ENCODE measurements at places on chromosomes 6 and 20.

DNA sequence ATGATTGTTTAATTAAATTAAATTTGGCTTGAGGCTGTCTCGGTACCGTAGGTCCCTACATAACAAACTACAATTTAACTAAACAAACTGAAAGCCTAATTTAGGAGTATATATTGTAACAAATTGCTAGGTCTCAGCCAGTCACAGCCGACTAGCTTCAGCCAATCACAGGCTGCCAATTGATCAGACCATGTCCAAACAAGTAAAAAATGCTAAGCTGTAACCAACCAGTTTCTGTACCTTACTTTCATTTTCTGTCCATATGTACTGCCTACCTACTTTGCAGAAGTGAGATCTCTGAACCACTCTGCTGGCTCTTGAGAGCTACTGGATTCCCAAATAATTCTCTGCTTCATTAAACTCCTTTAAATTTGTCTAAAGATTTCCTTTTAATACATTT is 648.0 kb upstream of the GJE1 start:
- peak overlapping the region; percentile 71 for H3K27ac ChIP-seq
- H3K36me3 ChIP-seq, result no peaks in the 10 kb centered on the region
- no peaks in the 10 kb centered on the region for H3K27me3 ChIP-seq
- H3K4me1 ChIP-seq, result peaks cover 24% of the 10 kb centered on the region
- DNase-seq, result no peak
- no peak overlapping the region for H3K4me3 ChIP-seq

DNA sequence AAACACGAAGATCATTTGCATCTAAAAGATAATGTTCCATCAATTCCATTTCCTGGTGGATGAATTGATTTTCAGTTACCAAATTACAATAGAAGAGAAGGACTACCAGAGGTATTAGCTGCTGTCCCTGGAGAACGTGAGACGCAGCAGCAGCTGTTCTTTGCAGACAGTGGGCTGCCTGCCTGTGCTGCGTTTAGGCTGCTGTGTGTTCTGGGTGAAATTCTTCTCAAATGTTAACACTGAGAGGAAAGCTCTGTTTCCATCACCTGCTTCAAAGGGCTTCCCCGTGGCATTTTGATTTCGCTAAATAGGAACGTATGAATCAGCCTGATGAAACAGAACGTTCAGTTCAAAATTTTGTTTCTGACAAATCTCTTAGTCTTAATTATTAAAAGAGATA is 362.2 kb downstream of the C6orf118 start:
- H3K27ac ChIP-seq, result no peak overlapping the region
- DNase-seq, result no peak
- H3K36me3 ChIP-seq, result no peaks in the 10 kb centered on the region
- H3K27me3 ChIP-seq, result no peaks in the 10 kb centered on the region
- no peaks in the 10 kb centered on the region for H3K4me1 ChIP-seq

- H3K4me3 ChIP-seq, result peak within 1 kb of the TSS; percentile 67
- no peak within 1 kb of the TSS for H3K27ac ChIP-seq
- no peaks in the 10 kb centered on the region for H3K36me3 ChIP-seq
- DNase-seq, result no peak
These were observed at the start of gene HS3ST5 for GRCh38 chr6:114342826-114343781. Gene HS3ST5, minus strand, starts transcription at chr6:114343023. Its CDS starts 280,178 bp downstream, at chr6:114062845.

DNA sequence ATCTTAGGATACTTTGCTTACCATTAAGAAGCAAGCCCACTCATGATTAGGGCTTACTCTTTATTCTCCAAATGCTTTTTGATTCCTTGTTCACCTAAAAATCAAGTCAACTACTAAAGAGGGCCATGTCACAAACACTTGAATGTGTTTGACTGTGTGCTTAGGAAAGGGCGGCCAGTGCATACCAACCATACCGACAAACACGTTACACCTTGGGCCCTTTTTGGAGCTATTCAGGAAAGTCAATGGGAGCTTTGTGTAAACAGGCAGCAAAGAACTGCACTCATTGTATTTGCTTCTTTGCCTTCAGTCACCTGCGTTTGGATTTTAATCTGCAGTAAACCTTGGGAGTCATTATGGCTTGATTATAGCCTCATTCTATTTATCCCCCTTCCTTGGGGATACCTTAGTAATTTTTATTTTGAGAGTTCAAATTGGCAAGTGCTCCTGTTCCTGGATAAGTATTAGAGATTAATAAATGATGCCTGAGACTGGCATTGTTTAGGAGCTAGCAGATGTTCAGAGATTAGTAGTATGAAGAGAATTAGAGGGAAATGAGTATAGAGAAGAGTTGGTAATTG is 102.6 kb upstream of the HDGFL1 start:
- no peaks in the 10 kb centered on the region for H3K27me3 ChIP-seq
- no peak overlapping the region for H3K4me3 ChIP-seq
- H3K4me1 ChIP-seq, result peaks cover 38% of the 10 kb centered on the region
- H3K36me3 ChIP-seq, result no peaks in the 10 kb centered on the region

DNA sequence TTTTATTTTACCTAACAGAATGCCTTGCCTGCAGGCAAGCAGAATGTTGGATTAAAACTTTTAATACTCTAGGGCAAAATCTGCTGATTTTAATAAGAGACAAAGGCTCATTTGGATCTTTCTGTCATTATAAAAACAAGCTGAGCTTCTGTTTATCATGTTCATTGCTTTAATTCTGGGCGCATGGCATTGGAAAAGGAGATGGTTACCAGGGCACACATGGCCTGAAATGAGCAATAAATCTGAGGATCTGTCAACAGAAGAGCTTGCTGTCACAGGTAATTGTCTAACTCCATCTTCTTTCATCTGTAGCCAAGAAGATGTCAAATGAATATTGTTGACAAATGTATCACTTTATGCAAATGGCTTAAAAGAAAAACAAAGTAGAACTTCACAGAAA is 439.6 kb downstream of the DOK5 start:
- H3K4me1 ChIP-seq, result no peaks in the 10 kb centered on the region
- no peak overlapping the region for H3K27ac ChIP-seq
- no peaks in the 10 kb centered on the region for H3K27me3 ChIP-seq
- DNase-seq, result no peak
- H3K36me3 ChIP-seq, result no peaks in the 10 kb centered on the region

DNA sequence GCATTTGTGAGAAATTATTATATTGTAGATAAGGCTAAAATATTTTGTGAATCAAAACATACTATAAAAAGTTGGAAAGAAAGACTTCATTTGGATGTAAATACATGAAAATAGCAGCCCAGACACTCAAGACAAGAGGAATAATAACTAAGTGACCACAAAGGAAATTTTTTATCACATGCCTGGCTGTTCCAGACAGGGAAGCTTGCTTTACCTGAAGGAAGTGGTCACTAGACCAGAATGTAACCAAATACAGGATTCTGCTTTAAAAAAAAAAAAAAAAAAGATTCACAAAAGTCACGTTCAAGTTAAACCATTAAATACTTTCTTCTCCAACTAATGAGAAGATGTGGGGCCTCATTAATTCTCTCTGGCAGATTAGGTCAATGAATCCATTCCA is 9.3 kb upstream of the HLA-DQB2 start:
- no peak overlapping the region for H3K27ac ChIP-seq
- H3K4me1 ChIP-seq, result no peaks in the 10 kb centered on the region
- no peak overlapping the region for H3K4me3 ChIP-seq
- peaks cover 53% of the 10 kb centered on the region for H3K27me3 ChIP-seq
- no peaks in the 10 kb centered on the region for H3K36me3 ChIP-seq
- no peak for DNase-seq

GRCh38 chr6:447381-448165 is 56.0 kb downstream of the IRF4 start:
- no peak overlapping the region for H3K27ac ChIP-seq
- DNase-seq, result no peak
- no peaks in the 10 kb centered on the region for H3K36me3 ChIP-seq
- H3K4me1 ChIP-seq, result no peaks in the 10 kb centered on the region
- H3K4me3 ChIP-seq, result no peak overlapping the region

GRCh38 chr20:1440024-1440423 is 26.6 kb downstream of the NSFL1C start:
- DNase-seq, result no peak
- peaks cover 43% of the 10 kb centered on the region for H3K36me3 ChIP-seq
- no peak overlapping the region for H3K4me3 ChIP-seq
- H3K27ac ChIP-seq, result no peak overlapping the region
- peaks cover 14% of the 10 kb centered on the region for H3K4me1 ChIP-seq
- no peaks in the 10 kb centered on the region for H3K27me3 ChIP-seq

GRCh38 chr6:133741375-133741861 is 147.5 kb upstream of the TCF21 start:
- H3K36me3 ChIP-seq, result no peaks in the 10 kb centered on the region
- H3K27ac ChIP-seq, result peak overlapping the region; percentile 42
- no peaks in the 10 kb centered on the region for H3K4me1 ChIP-seq
- DNase-seq, result no peak
- no peak overlapping the region for H3K4me3 ChIP-seq

- peaks cover 13% of the 10 kb centered on the region for H3K4me1 ChIP-seq
- DNase-seq, result no peak
- no peak overlapping the region for H3K27ac ChIP-seq
- no peaks in the 10 kb centered on the region for H3K36me3 ChIP-seq
These were observed 16.7 kb downstream of the WFDC3 start for GRCh38 chr20:45774945-45775344.

- peak overlapping the region; percentile 67 for H3K27ac ChIP-seq
- H3K36me3 ChIP-seq, result no peaks in the 10 kb centered on the region
- H3K4me3 ChIP-seq, result peak overlapping the region; percentile 84
- no peaks in the 10 kb centered on the region for H3K27me3 ChIP-seq
- H3K4me1 ChIP-seq, result peaks cover 49% of the 10 kb centered on the region
These were observed 2.2 kb downstream of the HSPA1B start for GRCh38 chr6:31829633-31830283.

DNA sequence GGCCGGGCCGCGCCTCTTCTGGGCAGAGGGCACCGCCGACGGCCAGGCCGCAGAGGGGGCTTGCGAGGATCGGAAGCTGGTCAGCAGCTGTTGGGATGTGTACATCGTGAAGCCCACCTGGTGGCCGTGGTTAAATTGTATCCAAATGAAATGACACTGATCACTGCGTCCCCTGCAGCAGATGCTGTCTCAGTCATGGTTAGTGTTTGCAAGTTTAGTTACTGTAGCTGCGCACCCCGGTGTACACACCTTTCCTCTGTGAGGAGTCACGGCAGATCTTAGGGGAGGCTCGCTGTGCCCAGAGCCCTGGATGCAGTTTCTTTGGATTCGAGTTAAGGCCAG is 653 bp downstream of the NAA20 start:
- no peaks in the 10 kb centered on the region for H3K27me3 ChIP-seq
- peaks cover 62% of the 10 kb centered on the region for H3K4me1 ChIP-seq
- H3K27ac ChIP-seq, result peak overlapping the region; percentile 87
- peaks cover 5% of the 10 kb centered on the region for H3K36me3 ChIP-seq
- peak overlapping the region; percentile 85 for H3K4me3 ChIP-seq

DNA sequence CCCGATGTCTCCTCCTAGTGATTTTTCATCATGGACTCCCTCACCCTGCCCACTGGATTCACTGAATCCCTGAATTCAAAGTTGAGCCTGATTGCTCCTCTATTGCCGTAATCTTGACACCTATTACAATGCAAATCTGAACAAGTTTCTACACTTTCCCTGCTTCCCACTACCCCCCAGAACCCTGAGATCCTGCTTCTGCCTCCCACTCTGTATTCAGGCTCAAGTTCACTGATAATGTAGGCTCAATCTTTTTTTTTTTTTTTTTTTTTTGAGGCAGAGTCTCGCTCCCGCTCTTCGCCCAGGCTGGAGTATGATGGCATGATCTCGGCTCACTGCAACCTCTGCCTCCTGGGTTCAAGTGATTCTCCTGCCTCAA is 3.6 kb upstream of the DCBLD1 start:
- H3K36me3 ChIP-seq, result no peaks in the 10 kb centered on the region
- no peaks in the 10 kb centered on the region for H3K27me3 ChIP-seq
- no peak overlapping the region for H3K27ac ChIP-seq

DNA sequence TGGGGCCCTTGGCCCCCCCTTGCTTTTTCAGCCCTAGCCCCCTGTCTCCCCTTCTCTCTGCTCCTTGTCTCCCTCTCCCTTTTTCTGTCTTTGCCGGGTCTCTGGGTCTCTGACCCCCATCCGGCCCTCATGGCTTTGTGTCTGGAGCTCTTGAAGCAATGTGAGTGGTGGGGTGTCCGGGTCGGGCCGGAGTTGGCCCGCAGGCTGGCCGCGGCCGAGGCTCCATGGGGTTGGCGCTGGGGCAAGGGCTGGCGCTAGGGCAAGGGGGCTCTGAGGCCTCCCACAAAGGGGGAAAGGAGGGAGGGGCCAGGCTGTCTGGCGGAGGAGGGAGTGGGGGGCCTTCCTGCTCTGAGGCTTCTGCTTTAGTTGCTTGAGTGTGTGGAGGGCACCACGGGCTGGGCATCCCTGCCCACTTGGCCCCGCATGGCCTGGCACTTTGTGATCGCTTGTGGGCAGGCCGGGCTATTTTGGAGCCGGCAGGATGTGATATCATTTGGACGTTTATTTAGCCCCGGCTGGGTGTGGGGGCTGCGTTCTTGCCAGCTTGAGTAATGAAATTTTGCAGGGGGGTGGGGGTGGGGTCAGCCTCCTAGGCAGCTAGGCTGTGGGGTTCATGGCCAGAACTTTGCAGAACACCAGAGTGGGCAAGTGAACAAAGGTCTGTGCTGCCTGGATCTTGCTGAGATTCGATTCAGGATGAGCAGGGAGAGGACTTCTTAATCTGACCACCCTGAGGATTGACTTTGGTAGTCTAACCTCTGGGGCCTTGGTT is 78.7 kb upstream of the MYL9 start:
- no peaks in the 10 kb centered on the region for H3K27me3 ChIP-seq
- H3K4me3 ChIP-seq, result peak overlapping the region; percentile 90
- H3K27ac ChIP-seq, result peak overlapping the region; percentile 97
- peaks cover 67% of the 10 kb centered on the region for H3K4me1 ChIP-seq
- H3K36me3 ChIP-seq, result no peaks in the 10 kb centered on the region

DNA sequence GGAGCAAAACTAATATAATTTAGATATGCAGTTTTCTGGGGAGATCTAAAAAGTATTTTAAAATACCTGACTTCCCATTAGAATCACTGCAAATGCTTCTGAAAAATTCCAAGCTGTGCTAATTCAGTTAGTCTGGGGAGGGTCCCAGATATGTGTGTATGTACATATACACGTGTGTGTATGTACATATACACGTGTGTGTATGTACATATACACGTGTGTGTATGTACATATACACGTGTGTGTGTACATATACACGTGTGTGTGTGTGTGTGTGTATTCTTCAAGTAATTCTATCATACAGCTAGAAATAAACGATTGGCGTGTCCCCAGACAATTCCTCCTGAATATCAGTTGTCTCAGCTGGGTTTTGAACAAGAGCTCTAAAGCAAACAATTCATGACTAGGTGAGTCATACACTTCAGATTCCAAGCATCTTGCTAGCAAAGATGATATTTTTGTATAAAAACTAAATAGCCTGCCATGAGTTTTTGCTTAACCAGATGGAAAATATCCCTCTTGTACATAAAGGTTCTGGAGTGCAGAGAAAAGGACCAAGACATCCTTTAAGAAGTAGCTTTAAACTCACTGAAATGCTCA is 58.2 kb downstream of the SPACA1 start:
- peaks cover under 1% of the 10 kb centered on the region for H3K27me3 ChIP-seq
- H3K27ac ChIP-seq, result no peak overlapping the region
- H3K36me3 ChIP-seq, result no peaks in the 10 kb centered on the region

DNA sequence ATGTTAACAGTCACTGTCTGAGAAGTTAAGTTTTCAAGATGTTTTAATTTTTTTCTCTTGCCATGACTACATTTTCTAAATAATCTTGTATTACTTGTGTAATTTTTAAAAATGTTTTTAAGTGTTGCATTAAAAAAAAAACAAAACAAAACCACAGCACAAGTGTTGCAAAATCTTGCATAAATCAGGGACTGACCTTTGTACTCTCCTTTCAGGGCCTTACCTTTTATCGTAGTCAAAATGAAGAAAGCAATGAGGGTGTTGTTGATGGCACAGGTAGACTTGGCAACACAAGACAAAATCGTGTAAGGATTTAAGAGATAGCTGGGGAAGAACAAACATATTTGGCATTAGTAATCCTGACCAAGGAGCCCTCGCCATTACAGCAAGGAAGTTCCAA is 42.5 kb downstream of the PIGU start:
- no peak overlapping the region for H3K4me3 ChIP-seq
- H3K4me1 ChIP-seq, result peaks cover 24% of the 10 kb centered on the region
- no peak for DNase-seq
- peaks cover 44% of the 10 kb centered on the region for H3K36me3 ChIP-seq
- no peaks in the 10 kb centered on the region for H3K27me3 ChIP-seq

Data from left ventricle myocardium inferior (tissue), 1 donor.